ENCODE measurements at places on chromosomes 16 and 17.

DNA sequence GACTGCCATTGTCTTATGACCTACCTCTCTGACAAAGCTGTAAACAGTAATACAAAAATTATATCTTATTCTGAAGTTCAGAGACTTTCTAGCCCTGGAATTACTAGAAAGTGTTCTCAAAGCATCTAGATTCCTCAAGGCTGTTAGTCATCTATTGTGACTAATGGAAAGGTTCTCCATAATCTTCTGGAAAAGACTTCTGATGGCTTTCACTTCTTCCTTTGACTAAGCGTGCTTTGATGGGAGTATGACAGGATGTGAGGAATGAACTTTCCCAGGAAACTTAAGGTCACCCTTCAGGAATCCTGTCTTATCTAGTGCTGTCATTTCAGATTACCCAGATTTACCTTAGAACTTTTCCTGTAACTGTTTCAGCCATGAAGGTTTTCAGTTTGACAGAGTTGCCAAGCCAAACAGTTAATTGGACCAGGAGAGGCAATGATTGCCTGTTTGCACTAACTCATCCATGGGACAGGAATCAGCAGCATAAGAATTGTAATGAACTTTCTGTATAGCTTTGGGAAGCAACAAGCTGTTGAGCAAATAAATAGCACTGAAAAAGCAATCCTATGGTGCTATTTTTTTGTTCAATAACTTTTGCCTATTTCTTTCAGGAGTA, 43.5 kb downstream of the AP2B1 start:
- no peak for DNase-seq

- DNase-seq: no peak
Measured at GRCh38 chr17:36705874-36706731, 104.7 kb downstream of the MRM1 start.

- DNase-seq: no peak
Measured at GRCh38 chr17:75289832-75290337, 652 bp upstream of the SLC25A19 start.

GRCh38 chr16:88345721-88346560, 36.8 kb upstream of the ZNF469 start:
- DNase-seq: no peak

DNA sequence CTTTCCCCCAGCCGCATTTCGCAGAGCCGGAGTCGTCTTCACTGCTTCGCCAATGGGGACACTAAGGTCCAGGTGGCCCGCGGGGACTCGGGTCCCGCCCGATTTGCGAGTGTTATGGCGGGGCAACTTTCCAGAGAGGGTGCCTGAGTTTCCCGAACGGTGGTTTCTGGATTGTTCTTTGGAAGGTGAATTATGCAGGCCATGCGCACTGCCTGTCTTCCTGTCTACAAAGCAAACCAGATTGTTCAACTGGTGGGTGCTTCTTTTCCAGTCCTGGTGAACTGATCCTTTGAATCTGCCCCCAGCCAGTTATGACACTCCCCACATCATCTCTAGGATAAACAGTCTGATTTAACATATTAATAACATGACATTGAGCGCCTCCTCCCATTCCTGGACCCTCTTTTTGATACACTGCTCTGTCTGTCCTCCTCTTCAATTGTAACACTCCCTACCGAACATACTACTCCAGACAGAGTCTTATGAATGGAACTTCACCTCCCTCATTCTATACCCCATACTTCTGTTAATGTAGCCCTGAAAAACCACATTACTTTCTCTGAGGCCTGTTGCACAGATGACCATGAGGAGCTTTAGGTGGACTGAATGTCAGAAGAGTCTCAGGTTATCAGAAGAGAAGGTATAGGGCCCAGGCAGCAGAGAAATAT, 159.0 kb downstream of the RAB11FIP4 start:
- DNase-seq: no peak

DNA sequence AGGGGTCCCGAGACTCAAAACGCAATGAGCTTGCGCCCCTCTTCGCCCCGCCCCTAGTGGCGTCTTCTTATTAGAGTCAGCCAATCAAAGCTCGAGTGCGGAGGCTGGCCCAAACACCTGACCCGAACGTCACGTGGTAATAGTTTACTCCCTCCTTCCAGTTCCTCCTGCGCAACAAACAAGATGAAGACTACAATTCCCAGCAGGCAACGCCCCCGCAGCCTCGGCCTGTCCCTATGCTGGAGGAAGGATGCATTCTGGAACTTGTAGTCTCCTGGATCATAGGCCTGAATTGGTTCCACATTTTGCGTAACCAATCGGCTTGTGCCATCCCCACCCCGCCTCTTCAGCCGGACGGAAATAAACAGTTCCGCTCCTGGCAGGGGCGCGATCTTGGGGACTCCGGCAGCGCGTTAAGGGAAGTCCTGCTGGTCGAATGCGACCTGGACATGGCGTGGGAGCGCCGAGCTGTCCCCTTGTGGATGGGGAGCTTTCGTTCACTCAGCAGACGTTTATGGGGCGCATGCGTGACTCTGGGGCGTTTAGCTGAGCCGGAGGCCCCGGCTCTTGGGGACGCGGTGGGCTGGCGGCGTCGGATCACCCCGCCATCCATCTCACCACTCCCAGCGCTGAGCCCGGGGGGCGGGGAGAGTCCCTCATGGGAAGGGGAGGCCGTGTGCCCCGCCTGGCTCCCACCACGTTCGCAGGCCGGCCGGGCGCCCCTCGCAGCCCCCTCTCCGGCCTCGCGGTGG, at the start of gene WBP2:
TSS of gene WBP2 (minus strand) at position 26 of the 752 bp plus-strand sequence. CDS start 38 bp downstream, outside the sequence.
- DNase-seq: peak; percentile 99

Data from AG04449 (cell line).